ENCODE measurements at places on chromosomes 3 and 15.

DNA sequence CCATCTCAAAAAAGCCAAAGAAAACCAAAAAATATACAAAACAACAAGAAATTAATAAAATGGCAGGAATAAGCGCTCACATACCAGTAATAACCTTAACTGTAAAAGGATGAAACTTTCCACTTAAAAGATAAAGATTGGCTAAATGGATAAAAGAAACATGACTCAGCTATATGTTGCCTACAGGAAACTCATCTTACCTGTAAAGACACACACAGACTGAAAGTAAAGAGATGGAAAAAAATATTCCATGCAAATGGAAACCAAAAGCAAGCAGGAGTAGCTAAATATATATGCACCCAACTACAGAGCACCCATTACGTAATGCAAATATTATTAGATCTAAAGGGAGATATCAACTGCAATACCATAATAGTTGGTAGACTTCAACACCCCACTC is 49.7 kb downstream of the ADAM10 start:
- DNase-seq = no peak

- DNase-seq = no peak
Measured at GRCh38 chr3:72798552-72799195, 49.6 kb downstream of the SHQ1 start.

DNA sequence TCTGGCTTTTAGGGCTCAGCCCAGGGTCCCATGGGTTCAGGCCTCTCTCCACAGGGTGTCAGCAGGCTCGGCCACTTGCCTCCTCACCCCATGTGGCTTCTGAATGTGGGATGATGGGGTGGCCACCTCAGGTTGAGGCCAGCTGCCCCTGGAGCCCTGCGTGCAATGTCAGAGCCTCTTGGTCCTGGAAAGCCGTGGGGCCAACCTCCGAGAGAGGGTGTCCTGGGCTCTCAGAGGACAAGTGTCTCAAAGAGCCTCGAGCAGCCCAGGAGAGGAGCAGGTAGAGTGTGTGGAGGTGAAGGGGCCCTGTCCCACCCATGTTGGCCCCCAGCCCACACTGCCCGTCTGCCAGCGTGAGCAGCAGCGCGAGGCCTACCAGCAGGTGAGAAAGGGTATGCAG is 86.0 kb downstream of the PLXNA1 start:
- no peak for DNase-seq

- no peak for DNase-seq
Measured at GRCh38 chr3:109356442-109357155, 19.3 kb upstream of the DPPA4 start.

GRCh38 chr3:37338500-37338899 is 164.1 kb upstream of the LRRFIP2 start:
- no peak for DNase-seq

- no peak for DNase-seq
Measured at GRCh38 chr3:99128725-99129505, 227.4 kb upstream of the DCBLD2 start.

Measured in NCI-H1105 (cell line).